DND-41 (cell line): ENCODE measurements at places on chromosomes 4 and X.

GRCh38 chr4:2419814-2420213 is 1.1 kb downstream of the CFAP99 start:
- DNase-seq = no peak

- DNase-seq = no peak
Observed at GRCh38 chr4:113951263-113951662, 28.2 kb downstream of the ARSJ start.

GRCh38 chr4:19309378-19309777 is 942.3 kb upstream of the SLIT2 start:
- DNase-seq = no peak

GRCh38 chrX:17553961-17554482 is 179.0 kb downstream of the NHS start:
- no peak for DNase-seq

DNA sequence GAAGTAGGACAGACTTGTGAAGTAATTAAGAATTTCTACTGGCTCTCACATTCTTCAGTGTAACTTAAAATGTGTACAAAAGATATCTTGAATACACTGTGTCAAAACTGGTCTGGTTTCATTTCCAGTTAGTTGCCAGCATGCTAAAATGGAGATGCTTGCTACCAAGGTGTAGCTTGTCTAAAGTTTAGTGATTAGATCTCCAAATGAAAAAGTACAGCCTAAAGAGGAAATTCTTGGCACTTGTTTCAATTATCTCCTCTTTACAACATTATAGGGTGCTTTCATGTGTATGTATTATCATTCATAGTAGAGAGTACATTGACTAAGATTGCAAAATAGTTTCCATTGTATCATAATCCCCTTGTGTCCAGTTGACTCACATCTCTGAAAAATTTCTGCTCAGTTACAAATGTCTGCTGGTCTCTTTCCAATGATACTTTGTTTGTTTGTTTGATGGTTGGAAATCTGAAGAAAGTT is 97.3 kb upstream of the SPRY1 start:
- DNase-seq = no peak

DNA sequence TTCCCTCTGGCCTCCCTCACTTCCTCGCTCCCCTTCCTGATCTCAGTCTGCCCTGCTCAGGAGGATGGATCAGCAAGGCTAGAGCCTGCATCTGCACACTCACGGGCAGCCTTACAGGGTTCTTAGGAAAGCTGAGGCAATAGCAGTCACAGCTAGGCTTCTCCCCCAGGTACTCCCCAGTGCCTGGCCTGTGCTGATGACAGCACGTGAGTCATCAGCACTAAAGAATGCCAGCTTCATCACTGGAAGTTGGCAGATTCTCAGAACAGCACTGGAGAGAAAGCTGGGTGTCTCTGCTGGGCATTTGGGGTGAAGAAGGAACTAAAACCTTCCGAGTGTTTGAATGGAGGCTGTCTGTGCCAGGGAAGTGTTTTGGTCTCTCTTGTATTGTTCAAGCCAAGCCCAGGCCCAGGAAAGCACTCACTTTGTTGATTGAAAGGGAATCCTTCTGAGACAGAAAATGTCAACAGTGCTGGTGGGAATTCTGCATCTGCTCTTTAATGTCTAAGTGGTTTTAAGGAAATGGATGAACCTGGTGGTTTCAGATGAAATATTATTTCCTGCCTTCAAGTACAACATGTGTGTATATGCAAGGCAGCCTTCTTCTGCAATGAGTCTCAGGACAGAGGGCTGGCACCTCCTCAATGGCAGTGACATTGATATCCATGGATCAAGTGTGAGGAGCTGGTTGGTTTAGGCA is 73.0 kb upstream of the SCOC start:
- no peak for DNase-seq

- no peak for DNase-seq
Observed at GRCh38 chr4:74754218-74754617, 40.1 kb downstream of the BTC start.

DNA sequence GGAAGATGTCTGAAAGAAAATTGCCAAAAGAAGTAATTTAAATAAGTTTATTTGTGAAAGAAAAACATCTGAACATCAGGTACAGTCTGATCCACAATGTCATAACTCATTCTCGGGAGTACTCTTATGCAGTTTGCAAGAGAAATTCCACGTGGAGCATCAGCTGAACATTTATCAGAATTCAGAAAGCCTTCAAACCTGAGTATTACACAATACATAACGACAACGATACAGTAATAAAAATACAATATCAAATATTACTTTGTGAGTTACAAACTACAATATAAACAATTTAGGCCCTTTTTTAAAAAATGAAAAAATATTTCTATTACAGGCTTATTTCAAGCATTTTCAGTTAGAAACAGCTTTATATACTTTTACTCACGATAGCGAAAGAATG is 116.4 kb downstream of the RAB28 start:
- DNase-seq = no peak

GRCh38 chrX:20218836-20219505 is 47.7 kb downstream of the RPS6KA3 start:
- no peak for DNase-seq

DNA sequence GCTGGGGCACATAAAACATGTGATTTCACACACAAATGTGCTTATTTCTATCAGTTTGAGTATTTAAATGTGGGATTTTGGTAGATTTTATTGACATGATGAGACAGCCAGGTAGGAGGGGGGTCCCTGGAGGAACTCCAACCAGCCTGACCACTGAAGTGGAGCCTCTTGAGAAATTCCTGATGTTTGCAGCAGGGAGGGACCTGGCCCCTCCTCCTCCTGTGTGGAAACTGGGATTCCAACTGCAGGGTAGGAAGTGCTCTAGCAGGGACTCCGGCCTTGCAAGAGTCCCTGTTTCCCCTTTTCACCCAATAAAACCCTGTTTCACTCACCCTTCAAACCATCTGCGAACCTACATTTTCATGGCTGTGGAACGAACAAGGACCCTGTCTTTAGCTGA is 2224.0 kb upstream of the AGA start:
- DNase-seq = no peak

DNA sequence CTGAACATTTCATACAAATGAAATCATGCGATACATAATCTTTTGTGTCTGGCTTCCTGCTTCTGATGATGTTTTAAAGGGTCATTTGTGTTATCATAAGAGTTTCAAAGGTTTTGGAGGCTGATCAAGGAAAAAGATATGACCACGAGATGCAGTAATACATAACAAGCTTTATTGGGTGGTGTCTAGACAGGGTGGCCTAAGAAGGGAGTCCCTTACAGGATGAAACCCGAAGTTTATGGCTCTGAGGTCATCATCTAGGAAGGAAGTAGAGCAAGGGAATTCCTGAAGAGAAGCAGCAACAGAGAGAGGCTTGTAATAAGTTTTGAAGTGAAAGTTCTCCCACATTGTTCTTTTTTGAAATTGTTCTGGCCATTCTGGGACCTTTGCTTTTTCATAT is 40.8 kb upstream of the SOD3 start:
- no peak for DNase-seq

DNA sequence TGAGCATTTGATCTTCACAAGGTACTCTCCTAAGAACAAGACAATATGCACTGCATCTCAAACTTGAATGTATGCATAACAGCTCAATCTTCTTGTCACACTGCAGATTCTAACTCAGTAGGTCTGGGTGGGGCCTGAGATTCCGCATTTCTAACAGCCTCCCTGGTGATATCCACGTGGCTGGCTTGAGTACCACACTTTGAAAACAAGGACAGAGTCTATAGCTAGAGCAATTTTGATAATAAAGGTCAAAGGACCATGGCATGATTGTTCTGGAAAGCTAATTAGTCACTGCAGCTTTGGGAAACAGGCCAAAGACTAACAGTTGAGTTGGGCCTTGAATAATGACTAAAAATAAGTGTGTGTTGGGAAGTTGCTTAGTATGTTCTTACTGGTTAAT is 213.3 kb downstream of the GBA3 start:
- no peak for DNase-seq

GRCh38 chr4:150852216-150852615 is 162.9 kb downstream of the LRBA start:
- no peak for DNase-seq

- no peak for DNase-seq
Observed at GRCh38 chr4:73450398-73451004, 14.5 kb downstream of the AFP start.

DNA sequence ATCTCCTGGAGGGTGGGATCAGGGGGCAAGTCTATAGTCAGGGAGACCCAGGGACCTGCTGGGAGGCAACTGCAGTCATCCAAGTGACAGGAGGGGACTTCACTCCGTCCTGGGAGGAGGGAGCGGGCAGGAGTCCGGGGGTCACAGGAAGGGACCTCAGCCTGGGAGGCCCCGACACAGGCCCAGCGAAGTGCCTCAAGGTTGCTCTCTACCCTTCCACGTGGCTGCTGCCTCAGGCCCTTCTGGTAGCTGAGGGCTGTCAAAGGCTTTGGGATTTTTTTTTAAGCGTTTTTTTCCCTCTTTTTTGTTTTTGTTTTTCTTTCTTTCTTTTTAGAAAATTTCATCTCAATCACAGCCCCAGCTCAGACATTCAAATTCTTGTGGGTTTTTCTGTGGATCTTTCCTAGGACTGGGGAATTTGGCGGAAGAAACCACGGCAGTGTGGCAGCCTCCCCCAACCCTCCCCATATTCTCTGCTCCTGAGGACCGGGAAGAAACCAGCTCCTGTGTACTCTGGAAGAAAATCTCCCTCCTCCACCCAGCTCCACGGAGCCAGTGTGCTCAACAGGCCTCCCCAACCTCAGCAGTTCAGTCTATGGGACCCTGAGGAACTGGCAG is 1.4 kb upstream of the HAUS7 start:
- DNase-seq = no peak

GRCh38 chr4:30182786-30183185 is 537.4 kb upstream of the PCDH7 start:
- no peak for DNase-seq

- no peak for DNase-seq
Observed at GRCh38 chr4:73822389-73822788, 14.1 kb upstream of the CXCL6 start.

DNA sequence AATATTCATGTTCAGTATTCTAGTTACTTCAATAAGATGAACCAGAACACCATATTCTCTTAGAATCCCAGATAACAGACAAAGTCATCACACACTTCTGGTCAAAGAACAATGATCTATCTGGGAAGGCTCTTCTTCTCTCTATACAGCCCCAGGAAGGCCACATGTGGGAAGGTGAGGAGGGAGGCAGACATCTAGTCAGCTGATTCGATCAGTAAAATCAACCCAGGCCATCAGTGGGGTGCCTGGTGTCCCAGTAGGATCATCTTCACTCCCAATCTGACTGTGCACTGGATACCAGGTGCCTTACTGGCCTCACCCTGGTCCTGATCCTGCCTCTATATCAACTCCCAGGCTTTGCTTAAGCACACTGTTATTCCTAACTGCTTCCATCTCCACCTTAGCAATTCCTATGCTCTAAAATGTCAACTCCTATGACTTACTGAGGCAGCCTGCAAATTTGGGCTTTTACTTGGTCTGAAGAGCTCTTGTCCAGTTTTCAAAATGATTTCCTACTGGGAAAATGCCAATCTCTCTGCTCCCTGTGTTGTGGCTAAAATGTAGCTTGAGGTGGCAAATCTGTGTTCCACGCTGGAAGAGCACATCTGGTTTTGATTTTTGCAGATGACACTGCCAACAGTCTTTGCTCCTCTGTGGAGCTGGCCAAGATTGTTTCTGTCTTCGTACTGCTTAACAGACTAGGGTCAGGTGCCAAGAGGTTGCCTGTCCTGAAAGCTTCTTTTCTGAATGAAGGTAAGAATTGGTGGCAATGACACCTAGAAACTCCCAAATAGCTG is 128.7 kb downstream of the MGST2 start:
- DNase-seq = no peak

- no peak for DNase-seq
Observed at GRCh38 chrX:133090236-133090809, 6.6 kb downstream of the USP26 start.

DNA sequence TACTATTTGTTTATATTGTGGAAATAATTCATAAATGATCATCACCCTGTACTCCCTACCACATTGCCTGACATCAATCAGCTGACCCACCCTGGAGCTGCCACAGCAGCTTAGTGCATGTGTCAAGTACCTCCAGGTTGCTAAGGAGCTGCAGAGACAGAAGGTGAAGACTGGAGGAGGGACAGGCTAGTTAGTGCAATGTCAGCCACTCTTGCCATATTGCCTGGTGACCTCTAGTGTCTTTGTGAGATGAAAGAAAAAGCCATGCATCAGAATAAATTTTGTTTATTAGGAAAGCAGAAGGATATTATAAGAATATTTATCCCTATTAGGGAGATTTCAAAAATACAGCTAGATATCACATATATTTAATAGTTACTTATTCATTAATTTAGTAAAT is 243.9 kb upstream of the FAT4 start:
- DNase-seq = no peak

- no peak for DNase-seq
Observed at GRCh38 chrX:104370089-104370488, 115.4 kb upstream of the ESX1 start.

DNA sequence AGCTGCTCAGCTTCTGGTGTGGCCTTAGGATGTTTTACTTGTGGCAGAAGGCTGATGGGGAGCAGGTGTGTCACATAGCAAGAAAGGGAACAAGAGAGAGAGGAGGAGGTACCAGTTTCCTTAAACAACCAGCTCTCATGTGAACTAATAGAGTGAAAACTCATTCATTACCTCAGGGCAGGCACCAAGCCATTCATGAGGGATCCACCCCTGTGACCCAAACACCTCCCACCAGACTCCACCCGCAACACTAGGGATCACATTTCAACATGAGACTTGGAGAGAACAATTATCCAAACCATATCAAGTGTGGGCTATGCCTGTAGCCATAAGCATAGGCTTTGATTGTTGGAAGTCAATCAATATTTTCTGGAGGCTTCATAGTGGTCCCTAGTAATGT is 56.0 kb downstream of the GSX2 start:
- no peak for DNase-seq

DNA sequence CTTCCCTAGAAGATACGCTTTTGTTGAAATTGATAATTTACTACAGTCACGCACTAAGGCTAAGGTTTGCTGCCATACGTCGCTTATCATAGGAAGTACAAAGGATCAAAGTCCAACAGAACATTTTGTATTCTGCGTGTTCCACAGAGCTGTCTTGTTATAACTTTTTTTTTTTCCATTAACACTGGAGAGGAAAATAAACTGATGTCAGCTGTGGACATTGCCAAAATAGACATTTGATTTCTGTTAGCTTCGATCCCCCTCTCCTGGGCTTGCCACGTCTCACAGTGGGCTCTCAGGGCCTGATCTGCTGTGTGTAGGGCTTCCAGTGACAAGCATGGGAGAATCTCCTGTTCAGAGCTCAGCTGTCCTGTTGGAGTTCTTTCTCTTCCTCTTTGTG is 93.3 kb downstream of the SPATA18 start:
- DNase-seq = no peak
